ENCODE measurements at places on chromosomes 12 and 14.
A peak's percentile ranks its signal among the peaks of the same experiment; 100 is the strongest.

GRCh38 chr14:75375983-75376382 is 51.8 kb upstream of the JDP2 start:
- peaks cover 1% of the 10 kb centered on the region for H3K27me3 ChIP-seq
- H3K36me3 ChIP-seq, result no peaks in the 10 kb centered on the region
- DNase-seq, result no peak
- H3K27ac ChIP-seq, result no peak overlapping the region
- H3K4me1 ChIP-seq, result no peaks in the 10 kb centered on the region

DNA sequence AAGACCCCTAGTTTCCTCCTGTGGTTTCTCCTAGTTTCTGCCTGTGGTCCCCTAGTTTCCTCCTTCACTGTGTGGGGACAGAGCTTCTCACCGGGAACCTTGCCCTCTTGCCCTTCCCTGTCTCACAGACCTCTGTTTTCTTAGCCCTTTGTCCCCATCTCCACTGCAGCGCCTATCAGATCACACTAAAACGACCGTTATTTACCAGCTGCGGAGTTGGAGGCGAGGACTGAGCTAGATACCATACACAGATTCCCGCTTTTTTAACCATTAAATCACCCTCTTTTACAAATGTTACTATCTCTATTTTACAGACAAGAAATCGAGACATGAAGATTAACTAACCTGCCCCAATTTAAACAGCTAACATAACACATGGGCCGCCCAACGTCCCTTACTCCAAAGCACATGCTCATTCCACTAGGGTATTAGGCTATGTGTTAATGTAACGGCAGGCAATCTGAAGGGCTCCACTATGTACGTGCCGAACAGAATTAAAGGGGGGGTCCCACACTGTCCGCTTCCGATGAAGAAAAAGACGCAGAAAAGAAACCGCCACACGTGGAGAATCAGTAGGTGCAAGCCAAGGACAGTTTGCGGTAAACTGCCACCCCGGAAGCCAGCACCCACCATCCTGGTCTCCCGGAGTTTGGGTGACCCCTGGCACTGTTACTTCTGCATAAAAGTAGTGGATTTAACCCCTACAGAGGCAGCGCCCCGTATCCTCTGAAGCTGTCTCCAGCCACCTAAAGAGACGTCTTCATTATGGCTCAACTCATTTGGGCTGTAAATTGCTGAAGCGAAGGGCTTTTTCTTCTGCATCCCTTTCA is 1.9 kb upstream of the FKBP4 start:
- H3K27ac ChIP-seq, result no peak overlapping the region
- H3K4me3 ChIP-seq, result peak overlapping the region; percentile 71
- peaks cover 8% of the 10 kb centered on the region for H3K27me3 ChIP-seq
- DNase-seq, result no peak
- peaks cover 5% of the 10 kb centered on the region for H3K36me3 ChIP-seq

DNA sequence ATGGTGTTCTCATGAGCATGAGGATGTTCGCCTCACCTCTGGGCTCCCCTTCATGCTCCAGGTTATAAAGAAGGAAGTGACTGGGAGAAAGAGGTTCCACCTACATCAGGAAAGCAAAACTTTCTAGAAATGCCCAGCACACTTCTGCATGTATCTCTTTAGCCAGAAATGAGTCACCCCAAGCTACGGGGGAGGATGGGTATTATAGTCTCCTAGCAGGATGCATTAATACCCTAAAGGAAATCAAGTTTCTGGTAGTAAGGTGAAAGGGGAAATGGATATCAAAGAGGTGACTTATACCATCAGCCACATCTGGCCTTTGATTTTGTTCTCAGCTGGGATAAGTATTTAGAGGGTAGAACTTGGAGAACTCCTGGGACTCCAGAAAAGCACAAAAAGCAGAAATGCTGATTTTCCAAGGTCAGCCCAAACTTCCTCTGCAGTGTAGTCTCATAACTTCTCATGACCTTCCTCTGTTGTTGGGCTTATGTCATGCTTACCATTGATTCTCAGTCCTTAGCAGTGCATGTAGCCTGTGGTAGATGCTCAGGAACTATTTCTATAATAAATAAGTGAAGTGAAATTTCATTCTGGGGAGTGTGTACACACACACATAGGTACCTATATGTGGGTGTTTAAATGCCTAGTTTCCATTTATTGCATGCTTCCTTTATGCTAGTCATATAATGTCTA is 209.4 kb upstream of the CRY1 start:
- H3K4me1 ChIP-seq, result no peaks in the 10 kb centered on the region
- no peak overlapping the region for H3K27ac ChIP-seq
- H3K4me3 ChIP-seq, result no peak overlapping the region
- no peak for DNase-seq
- no peaks in the 10 kb centered on the region for H3K36me3 ChIP-seq

- H3K27ac ChIP-seq, result peak overlapping the region; percentile 99
- peaks cover 22% of the 10 kb centered on the region for H3K27me3 ChIP-seq
- H3K36me3 ChIP-seq, result peaks cover 12% of the 10 kb centered on the region
- DNase-seq, result no peak
- H3K4me1 ChIP-seq, result peaks cover 39% of the 10 kb centered on the region
- H3K4me3 ChIP-seq, result peak overlapping the region; percentile 98
These were observed 1.6 kb downstream of the MAPK1IP1L start for GRCh38 chr14:55053018-55053417.

DNA sequence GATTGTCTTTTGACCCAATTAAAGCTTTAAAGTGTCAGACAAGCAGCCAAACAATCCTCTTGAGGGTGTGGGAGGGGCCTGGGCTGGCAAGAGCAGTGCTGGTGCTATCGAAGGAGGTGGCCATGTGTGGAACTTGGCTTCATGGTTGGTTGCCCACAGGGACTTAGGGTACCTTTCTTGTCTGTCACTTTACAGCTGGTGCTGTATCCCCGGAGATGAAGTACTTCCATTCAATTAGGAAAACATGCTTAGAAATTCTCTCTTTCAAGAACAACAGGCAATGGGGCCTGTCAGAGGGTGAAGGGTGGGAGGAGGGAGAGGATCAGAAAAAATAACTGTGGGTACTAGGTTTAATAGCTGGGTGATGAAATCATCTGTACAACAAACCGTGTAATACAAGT is 86.5 kb downstream of the DAAM1 start:
- H3K27ac ChIP-seq, result peak overlapping the region; percentile 7
- no peaks in the 10 kb centered on the region for H3K27me3 ChIP-seq
- no peaks in the 10 kb centered on the region for H3K36me3 ChIP-seq
- H3K4me3 ChIP-seq, result no peak overlapping the region

DNA sequence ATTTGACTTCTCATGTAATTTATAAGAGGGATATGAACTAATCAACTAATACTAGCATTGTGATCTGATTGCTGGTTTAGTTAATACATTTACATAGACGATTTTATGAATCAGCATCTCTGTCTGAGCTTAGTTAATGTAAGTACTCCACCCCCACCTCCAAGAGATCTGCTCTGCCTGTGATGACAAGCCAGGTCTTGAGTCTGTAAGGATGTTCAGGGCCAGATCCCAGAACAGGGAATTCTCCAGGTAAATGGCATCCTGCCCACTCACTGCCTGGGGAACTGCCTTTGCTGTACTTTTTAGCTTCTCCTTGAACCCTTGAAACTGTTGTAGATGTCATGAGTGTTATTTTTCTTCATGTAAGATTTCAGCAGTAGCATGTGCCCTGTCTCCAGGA is 289.8 kb downstream of the RGS6 start:
- no peak overlapping the region for H3K4me3 ChIP-seq
- no peak for DNase-seq
- H3K27ac ChIP-seq, result no peak overlapping the region
- H3K36me3 ChIP-seq, result no peaks in the 10 kb centered on the region

- DNase-seq, result no peak
- no peak overlapping the region for H3K27ac ChIP-seq
- no peak overlapping the region for H3K4me3 ChIP-seq
- no peaks in the 10 kb centered on the region for H3K36me3 ChIP-seq
These were observed 10.3 kb downstream of the WASHC3 start for GRCh38 chr12:102051431-102051965.

- peaks cover 4% of the 10 kb centered on the region for H3K4me1 ChIP-seq
- H3K27ac ChIP-seq, result no peak overlapping the region
- no peak overlapping the region for H3K4me3 ChIP-seq
- no peaks in the 10 kb centered on the region for H3K36me3 ChIP-seq
These were observed 10.6 kb downstream of the SSPN start for GRCh38 chr12:26205941-26206340.

DNA sequence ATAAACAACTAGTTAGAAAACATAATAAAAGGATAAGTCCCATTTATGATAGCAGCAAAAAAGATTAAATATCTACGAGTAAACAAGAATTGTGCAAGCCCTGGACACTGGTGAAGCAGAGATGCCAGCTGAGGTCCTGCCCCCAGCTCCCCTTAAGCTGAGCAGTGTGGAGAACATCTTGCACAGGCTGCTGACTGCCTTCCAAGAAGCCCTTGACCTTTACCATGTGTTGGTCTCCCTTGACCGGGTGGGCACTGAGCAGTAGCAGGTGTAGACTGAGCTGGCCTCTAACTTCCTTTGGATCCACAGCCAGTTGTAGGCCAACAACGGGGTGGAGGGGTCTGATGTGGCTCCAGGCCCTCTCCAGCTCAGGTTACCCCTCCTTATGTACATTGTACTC is 47.7 kb upstream of the PAPLN start:
- H3K4me1 ChIP-seq, result no peaks in the 10 kb centered on the region
- no peak overlapping the region for H3K27ac ChIP-seq
- no peak for DNase-seq
- H3K36me3 ChIP-seq, result peaks cover 31% of the 10 kb centered on the region
- no peak overlapping the region for H3K4me3 ChIP-seq
- peaks cover 4% of the 10 kb centered on the region for H3K27me3 ChIP-seq

- H3K27me3 ChIP-seq, result no peaks in the 10 kb centered on the region
- no peak overlapping the region for H3K4me3 ChIP-seq
- H3K27ac ChIP-seq, result no peak overlapping the region
These were observed 133.1 kb upstream of the ARID2 start for GRCh38 chr12:45596366-45596765.

GRCh38 chr12:11681207-11681606 is 31.7 kb downstream of the ETV6 start:
- no peak for DNase-seq
- peaks cover 1% of the 10 kb centered on the region for H3K27me3 ChIP-seq
- peaks cover 13% of the 10 kb centered on the region for H3K36me3 ChIP-seq
- no peak overlapping the region for H3K27ac ChIP-seq
- peaks cover 37% of the 10 kb centered on the region for H3K4me1 ChIP-seq

GRCh38 chr14:59870277-59871165 is at the start of gene RTN1:
RTN1 (minus strand) TSS chr14:59870776; CDS start chr14:59870630, 146 bp downstream.
- H3K4me3 ChIP-seq, result peak within 1 kb of the TSS; percentile 93
- DNase-seq, result peak; percentile 58
- H3K27ac ChIP-seq, result no peak within 1 kb of the TSS
- H3K27me3 ChIP-seq, result peaks cover 4% of the 10 kb centered on the region

GRCh38 chr14:74691456-74691855 is 21.4 kb downstream of the AREL1 start:
- DNase-seq, result no peak
- no peaks in the 10 kb centered on the region for H3K4me1 ChIP-seq
- no peak overlapping the region for H3K27ac ChIP-seq
- no peak overlapping the region for H3K4me3 ChIP-seq
- H3K27me3 ChIP-seq, result peaks cover 5% of the 10 kb centered on the region

- no peak overlapping the region for H3K27ac ChIP-seq
- H3K27me3 ChIP-seq, result peaks cover 25% of the 10 kb centered on the region
- DNase-seq, result no peak
- no peak overlapping the region for H3K4me3 ChIP-seq
- H3K4me1 ChIP-seq, result peaks cover 71% of the 10 kb centered on the region
- no peaks in the 10 kb centered on the region for H3K36me3 ChIP-seq
These were observed 5.5 kb upstream of the HDAC7 start for GRCh38 chr12:47825173-47825639.

DNA sequence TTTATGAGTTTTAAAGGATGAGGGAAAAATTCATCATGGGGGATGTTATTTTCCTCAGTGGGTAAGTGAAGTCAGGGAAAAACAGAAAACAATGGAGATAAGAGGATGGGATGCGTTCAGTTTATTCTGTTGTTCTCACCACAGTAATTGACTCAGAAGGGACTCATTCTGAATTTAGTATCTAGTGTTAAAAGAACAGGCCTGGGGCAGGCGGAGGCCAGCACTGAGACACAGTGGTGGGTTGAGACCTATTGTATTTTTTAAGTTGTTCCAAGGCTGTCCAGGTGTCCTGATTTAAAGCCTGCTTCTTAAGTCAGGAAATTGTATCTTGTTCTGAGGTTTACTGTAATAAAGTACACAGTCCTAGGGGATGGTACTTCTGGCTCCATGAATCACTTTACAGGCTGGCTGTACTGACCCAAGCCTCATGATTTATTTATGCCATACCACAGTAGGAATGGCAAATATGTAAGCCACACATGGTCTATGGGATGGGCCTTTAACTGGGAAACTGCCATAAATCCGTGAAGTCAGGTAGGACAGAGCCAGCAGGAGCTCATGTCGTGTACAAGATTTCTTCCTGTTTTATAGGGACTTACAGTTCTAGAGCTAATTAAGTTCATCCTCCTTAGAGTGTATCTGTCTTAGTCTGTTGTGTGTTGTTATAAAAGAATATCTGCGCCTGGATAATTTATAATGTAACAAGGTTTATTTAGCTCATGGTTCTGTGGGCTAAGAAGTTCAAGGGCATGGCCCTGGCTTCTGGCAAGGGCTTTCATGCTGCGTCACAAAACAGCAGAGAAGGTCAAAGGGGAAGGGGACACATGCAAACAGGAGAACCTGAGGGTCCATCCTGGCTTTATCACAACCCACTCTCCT is 244.1 kb downstream of the FBXL14 start:
- H3K4me3 ChIP-seq, result no peak overlapping the region
- H3K27ac ChIP-seq, result no peak overlapping the region
- no peaks in the 10 kb centered on the region for H3K27me3 ChIP-seq
- no peaks in the 10 kb centered on the region for H3K36me3 ChIP-seq

- no peak overlapping the region for H3K4me3 ChIP-seq
- H3K27me3 ChIP-seq, result peaks cover 34% of the 10 kb centered on the region
- DNase-seq, result no peak
- no peak overlapping the region for H3K27ac ChIP-seq
- peaks cover 14% of the 10 kb centered on the region for H3K4me1 ChIP-seq
- H3K36me3 ChIP-seq, result no peaks in the 10 kb centered on the region
These were observed 14.0 kb upstream of the TBX3 start for GRCh38 chr12:114697741-114698565.

- H3K36me3 ChIP-seq, result no peaks in the 10 kb centered on the region
- no peak overlapping the region for H3K27ac ChIP-seq
- no peak overlapping the region for H3K4me3 ChIP-seq
- DNase-seq, result no peak
- peaks cover 11% of the 10 kb centered on the region for H3K4me1 ChIP-seq
These were observed 108.1 kb downstream of the ERC1 start for GRCh38 chr12:1099158-1099557.

- H3K27ac ChIP-seq, result no peak overlapping the region
These were observed 532 bp downstream of the FKBP11 start for GRCh38 chr12:48924617-48925303.

DNA sequence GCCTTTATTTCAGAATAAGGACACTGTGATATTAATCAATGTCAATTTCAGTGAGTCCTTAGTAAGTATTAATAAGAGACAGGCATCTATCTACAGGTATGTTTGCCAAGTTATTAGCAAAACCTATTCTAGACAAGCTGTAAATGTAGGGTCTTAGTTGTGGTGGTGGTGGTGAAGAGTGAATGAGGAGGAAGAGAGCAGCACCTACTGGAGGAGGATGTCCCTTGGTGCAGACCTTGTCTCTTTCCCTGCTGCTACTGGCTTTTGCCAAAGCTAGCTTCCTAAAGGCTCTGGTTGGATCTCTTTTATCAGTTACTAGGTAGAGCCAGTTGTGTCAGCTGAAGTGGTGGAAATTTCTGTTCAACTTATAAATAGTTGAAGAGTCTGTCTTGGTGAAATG is 304.8 kb upstream of the ATP2B1 start:
- no peaks in the 10 kb centered on the region for H3K36me3 ChIP-seq
- H3K4me1 ChIP-seq, result no peaks in the 10 kb centered on the region
- no peaks in the 10 kb centered on the region for H3K27me3 ChIP-seq
- no peak overlapping the region for H3K27ac ChIP-seq
- no peak for DNase-seq
